ENCODE measurements at places on chromosomes 2 and 18.

- no peak for DNase-seq
Observed at GRCh38 chr2:133755480-133756300, 187.4 kb upstream of the NCKAP5 start.

DNA sequence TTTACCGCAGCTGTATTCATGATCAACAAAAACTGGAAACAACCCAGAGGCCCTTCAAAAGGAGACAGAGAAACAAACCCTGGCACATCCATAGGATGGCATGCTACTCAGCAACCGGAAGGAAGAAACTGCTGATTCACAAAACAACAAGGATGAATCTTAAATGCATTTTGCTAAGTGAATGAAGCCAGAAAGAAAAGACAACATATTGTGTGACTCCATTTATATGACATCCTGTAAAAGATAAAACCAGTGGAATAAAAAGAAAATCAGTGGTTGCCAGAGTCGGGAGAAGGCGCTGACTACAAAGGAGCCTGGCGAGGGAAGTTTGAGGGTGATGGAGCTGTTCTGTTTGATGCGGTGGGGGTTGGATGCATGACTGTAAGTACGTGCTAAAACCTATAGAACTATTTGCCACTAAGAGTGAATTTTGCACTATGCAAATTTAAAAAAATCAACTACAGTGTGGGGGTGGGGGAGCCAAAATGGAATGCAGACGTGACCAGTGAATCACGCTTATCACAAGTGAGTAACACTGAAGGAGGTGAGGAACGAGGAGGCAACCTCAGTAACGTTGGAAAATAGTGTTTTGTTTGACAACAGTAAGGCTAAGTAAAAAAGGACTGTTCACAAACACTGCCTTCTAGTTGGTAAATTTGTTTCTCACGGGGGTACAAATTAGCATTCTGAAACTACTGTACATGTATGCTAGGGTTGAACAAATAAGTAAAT is 108.9 kb downstream of the INHBB start:
- DNase-seq = no peak

GRCh38 chr2:183113630-183114029 is 10.6 kb upstream of the NUP35 start:
- no peak for DNase-seq

- no peak for DNase-seq
Observed at GRCh38 chr2:236055471-236055870, 112.7 kb downstream of the GBX2 start.
